ENCODE measurements at places on chromosomes 5 and 9.

DNA sequence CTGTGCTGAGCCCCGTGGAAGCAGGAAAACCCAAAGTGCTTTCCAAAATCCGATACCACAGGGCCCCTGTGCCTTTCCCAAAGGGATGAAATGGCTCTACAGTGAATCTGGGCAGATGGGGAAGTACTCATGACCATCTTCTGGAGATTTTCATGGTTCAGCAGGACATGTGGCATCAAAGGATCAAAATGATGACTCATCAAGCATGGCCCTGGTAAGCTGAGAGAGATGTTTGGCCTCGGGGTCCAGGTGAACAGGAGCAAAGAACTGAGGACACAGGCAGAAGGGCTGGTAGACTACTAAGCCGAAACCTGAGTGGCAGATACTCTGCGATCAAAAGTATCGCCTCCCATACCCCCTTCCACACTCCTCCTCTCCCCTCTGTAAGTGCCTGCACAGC is 160.0 kb upstream of the EFNA5 start:
- no peak for DNase-seq

GRCh38 chr5:157086751-157087359 is 22.0 kb downstream of the HAVCR2 start:
- DNase-seq, result no peak

DNA sequence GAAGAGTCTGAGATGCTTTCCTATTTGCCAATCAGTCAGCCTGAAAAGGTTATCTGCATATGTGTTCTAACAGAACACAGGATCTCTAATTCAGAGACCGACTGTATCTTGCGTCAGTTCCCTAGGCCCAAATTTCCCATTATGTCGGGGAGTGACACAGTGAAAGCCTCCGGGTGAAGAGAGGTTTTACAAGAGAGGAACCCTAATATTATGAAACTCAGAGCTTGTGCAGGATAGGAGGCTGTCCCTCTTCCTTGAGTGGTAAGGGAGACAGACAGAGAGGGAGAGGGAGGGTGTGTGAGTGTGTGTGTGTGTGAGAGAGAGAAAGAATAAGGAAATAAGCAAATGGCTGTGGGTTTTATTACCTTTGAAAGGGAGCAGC is 1.9 kb downstream of the CD14 start:
- DNase-seq, result no peak

DNA sequence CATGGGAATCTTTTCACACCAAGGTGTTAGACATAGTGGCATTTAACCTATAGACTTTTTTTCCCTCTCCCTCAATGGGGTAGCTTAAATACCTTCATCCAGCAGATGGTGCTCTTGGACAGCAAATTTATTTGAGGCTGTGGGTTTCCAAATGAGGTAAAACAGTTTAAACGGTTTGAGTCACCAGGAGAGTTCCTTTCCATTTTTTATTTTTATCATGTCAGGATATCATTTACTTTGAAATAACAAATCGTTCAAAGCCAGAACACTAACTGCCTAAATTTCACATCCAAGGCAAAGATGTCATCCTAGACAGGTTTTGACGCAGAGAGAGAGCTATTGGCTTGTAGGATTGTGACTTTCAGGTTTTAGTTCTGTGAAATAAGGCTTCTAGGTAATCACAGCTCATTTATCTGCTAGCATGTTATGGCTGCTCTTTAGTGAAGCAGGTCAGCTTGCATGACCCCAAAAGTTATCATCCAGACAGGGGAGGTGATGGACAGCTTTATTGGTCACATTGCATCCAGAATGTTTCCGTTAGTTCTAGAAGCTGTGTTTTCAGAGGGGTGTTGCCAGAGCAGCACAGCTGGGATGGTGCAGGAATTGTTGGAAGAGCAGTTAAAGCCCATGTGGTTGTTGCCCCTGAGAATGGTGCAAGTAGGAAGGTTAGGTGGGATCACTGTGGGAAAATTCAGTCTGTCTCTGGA is 69.8 kb downstream of the KDM4C start:
- DNase-seq, result no peak

- DNase-seq, result no peak
Measured at GRCh38 chr9:35001285-35001677, 11.7 kb downstream of the DNAJB5 start.

GRCh38 chr5:51599587-51599986 is 216.3 kb downstream of the ISL1 start:
- DNase-seq, result no peak

Measured in CMK (cell line).